GM23248 (cell line): ENCODE measurements at places on chromosomes 7 and 10.

- no peaks in the 10 kb centered on the region for H3K36me3 ChIP-seq
- DNase-seq, result peak; percentile 12
- no peaks in the 10 kb centered on the region for H3K27me3 ChIP-seq
- peaks cover 9% of the 10 kb centered on the region; the same call in 1 of the 2 replicates for H3K4me1 ChIP-seq
These were observed 36.3 kb upstream of the CDK6 start for GRCh38 chr7:92872701-92873100.

- DNase-seq, result peak; percentile 97
- no peak overlapping the region for H3K4me3 ChIP-seq
- H3K4me1 ChIP-seq, result peaks cover 40% of the 10 kb centered on the region
- H3K27ac ChIP-seq, result peak overlapping the region; percentile 48
These were observed 118.6 kb upstream of the BTBD16 start for GRCh38 chr10:122152544-122152943.

- DNase-seq, result peak; percentile 1
- H3K4me3 ChIP-seq, result no peak overlapping the region; the same call in 1 of the 2 replicates
- no peaks in the 10 kb centered on the region for H3K36me3 ChIP-seq
- H3K27ac ChIP-seq, result no peak overlapping the region; the same call in 1 of the 2 replicates
- no peaks in the 10 kb centered on the region for H3K27me3 ChIP-seq
These were observed 283.0 kb downstream of the ADK start for GRCh38 chr10:74433993-74434392.

DNA sequence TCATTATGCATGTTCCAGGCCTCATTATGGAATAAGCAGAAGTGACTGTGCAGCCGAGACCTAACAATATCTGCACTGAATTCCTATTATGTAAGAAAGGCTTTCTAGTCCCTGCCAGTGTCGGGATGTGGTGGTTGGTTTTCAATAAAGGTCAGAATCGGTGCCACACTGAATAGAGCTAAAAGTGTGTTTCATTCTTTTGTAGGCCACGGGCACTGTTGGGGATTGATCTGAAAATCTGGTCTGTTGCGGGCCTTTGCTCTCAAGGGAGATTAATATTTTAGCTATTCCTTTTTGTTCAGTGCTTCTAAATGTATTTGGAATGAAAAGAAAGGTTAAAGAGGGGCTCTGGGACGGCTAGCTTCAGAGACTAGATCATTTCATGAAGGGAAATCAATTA is 559.4 kb upstream of the GALNT17 start:
- no peaks in the 10 kb centered on the region for H3K27me3 ChIP-seq
- no peaks in the 10 kb centered on the region for H3K36me3 ChIP-seq
- no peak for DNase-seq
- H3K4me3 ChIP-seq, result no peak overlapping the region

- no peak for DNase-seq
- no peaks in the 10 kb centered on the region for H3K4me1 ChIP-seq
These were observed 45.7 kb downstream of the MINDY3 start for GRCh38 chr10:15814565-15814964.

- H3K4me1 ChIP-seq, result no peaks in the 10 kb centered on the region
- no peak overlapping the region for H3K4me3 ChIP-seq
- no peak for DNase-seq
- H3K27ac ChIP-seq, result no peak overlapping the region
- H3K36me3 ChIP-seq, result no peaks in the 10 kb centered on the region
- H3K27me3 ChIP-seq, result no peaks in the 10 kb centered on the region
These were observed 62.8 kb downstream of the MTPN start for GRCh38 chr7:135914346-135914745.

- H3K4me1 ChIP-seq, result no peaks in the 10 kb centered on the region
- DNase-seq, result no peak
- H3K4me3 ChIP-seq, result no peak overlapping the region
These were observed 66.8 kb downstream of the LANCL2 start for GRCh38 chr7:55431898-55432297.

GRCh38 chr7:138258197-138258559 is 181.9 kb downstream of the AKR1D1 start:
- no peak overlapping the region for H3K27ac ChIP-seq
- H3K27me3 ChIP-seq, result no peaks in the 10 kb centered on the region
- H3K4me1 ChIP-seq, result no peaks in the 10 kb centered on the region
- H3K36me3 ChIP-seq, result no peaks in the 10 kb centered on the region
- H3K4me3 ChIP-seq, result no peak overlapping the region

- peaks cover 17% of the 10 kb centered on the region for H3K27me3 ChIP-seq
- no peak overlapping the region for H3K27ac ChIP-seq
- no peak overlapping the region for H3K4me3 ChIP-seq
These were observed 5.5 kb upstream of the VWDE start for GRCh38 chr7:12409097-12409711.

DNA sequence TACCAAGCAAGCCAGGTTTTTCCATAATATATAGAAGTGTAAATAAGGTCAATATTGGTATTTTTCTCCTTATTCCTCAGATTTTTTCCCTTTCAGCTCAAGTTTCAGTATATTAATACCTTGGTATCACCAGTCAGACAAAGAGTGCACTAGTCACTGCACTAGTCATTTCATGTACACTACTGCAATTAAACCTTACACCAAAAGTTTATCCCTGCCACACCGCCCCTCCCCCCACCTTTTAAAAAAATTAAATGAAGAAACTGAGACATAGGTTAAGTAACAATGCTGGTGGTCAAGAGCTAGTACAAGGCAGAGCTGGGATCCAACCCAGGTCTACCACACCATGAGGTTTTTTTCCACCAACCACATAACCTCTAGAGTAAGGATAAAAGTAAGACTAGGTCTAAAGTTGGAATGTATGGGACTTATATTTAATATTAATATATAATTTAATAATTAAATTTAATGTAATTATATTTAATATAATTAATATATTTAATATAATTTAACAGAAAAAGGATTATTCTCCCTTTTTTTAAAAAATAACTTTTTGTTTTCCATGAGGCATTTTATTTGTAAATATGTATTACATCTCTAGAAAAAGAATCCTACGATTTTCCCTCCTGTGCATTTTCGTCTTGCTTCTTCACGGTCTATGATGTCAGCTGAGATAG is 68.5 kb downstream of the NT5C2 start:
- H3K27me3 ChIP-seq, result no peaks in the 10 kb centered on the region
- no peak overlapping the region for H3K27ac ChIP-seq
- peaks cover 24% of the 10 kb centered on the region for H3K4me1 ChIP-seq
- no peak for DNase-seq
- peaks cover 16% of the 10 kb centered on the region; the same call in 1 of the 2 replicates for H3K36me3 ChIP-seq
- no peak overlapping the region for H3K4me3 ChIP-seq

DNA sequence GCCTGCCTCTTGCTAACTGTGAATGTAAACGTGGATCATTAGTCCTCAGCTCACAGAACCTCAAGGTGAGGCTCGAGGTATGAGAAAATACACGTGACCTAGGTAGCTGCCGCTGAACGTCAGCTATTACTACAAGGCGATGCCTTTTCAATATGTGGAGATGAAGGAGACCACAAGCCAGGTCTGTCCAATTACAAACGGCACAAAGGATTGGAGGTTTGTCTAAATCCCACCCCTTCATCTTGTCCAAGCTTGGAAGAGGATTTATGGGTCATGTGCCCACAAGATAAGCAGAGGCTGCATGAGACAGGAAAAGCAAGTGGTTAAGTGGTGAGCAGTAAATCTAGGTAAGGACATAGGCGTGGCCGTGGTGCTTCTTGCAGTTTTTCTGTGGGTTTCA is 3.4 kb downstream of the H2BK1 start:
- DNase-seq, result no peak
- H3K4me3 ChIP-seq, result no peak overlapping the region
- H3K4me1 ChIP-seq, result no peaks in the 10 kb centered on the region
- H3K36me3 ChIP-seq, result no peaks in the 10 kb centered on the region
- H3K27ac ChIP-seq, result no peak overlapping the region
- peaks cover 22% of the 10 kb centered on the region for H3K27me3 ChIP-seq

GRCh38 chr7:55501611-55502010 is 70.7 kb downstream of the VOPP1 start:
- no peaks in the 10 kb centered on the region for H3K36me3 ChIP-seq
- DNase-seq, result no peak
- no peaks in the 10 kb centered on the region for H3K27me3 ChIP-seq

GRCh38 chr10:62373995-62374861 is at the start of gene ZNF365:
Gene ZNF365 (plus strand): TSS chr10:62374369. CDS start chr10:62376194, 1,825 bp downstream.
- no peak within 1 kb of the TSS for H3K27ac ChIP-seq
- H3K4me3 ChIP-seq, result peak within 1 kb of the TSS; percentile 76
- no peaks in the 10 kb centered on the region for H3K27me3 ChIP-seq
- H3K4me1 ChIP-seq, result no peaks in the 10 kb centered on the region
- peak; percentile 79 for DNase-seq

GRCh38 chr10:88983206-88983605 is 7.4 kb upstream of the FAS start:
- DNase-seq, result no peak
- no peak overlapping the region for H3K27ac ChIP-seq
- H3K27me3 ChIP-seq, result no peaks in the 10 kb centered on the region
- H3K4me1 ChIP-seq, result peaks cover 20% of the 10 kb centered on the region

- no peaks in the 10 kb centered on the region for H3K27me3 ChIP-seq
- no peaks in the 10 kb centered on the region for H3K36me3 ChIP-seq
- H3K27ac ChIP-seq, result no peak overlapping the region
- peaks cover 6% of the 10 kb centered on the region; the same call in 1 of the 2 replicates for H3K4me1 ChIP-seq
These were observed 149.8 kb upstream of the WNT16 start for GRCh38 chr7:121178869-121179497.

DNA sequence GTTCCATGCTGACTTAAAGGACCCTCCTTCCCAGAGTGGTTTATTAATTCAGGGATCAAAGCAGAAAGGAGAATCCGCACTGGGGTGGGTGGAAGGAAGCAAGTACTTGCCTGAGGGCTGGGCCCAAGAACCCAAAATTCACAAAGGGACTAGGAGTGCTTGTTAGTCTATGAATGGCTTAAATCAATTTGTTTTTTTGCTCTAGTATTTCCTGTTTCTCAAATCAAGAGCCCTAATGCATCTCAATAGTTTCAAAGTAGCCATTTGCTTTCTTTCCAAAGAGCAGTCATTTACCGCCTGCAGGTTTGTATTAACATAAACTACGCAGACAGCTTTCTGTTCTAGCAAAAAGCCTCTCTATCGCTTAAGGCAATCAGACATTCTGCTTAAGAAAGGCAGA is 44.2 kb upstream of the SLC35G1 start:
- H3K4me3 ChIP-seq, result no peak overlapping the region
- no peaks in the 10 kb centered on the region for H3K36me3 ChIP-seq
- H3K27ac ChIP-seq, result no peak overlapping the region
- H3K4me1 ChIP-seq, result no peaks in the 10 kb centered on the region
- H3K27me3 ChIP-seq, result peaks cover 13% of the 10 kb centered on the region

DNA sequence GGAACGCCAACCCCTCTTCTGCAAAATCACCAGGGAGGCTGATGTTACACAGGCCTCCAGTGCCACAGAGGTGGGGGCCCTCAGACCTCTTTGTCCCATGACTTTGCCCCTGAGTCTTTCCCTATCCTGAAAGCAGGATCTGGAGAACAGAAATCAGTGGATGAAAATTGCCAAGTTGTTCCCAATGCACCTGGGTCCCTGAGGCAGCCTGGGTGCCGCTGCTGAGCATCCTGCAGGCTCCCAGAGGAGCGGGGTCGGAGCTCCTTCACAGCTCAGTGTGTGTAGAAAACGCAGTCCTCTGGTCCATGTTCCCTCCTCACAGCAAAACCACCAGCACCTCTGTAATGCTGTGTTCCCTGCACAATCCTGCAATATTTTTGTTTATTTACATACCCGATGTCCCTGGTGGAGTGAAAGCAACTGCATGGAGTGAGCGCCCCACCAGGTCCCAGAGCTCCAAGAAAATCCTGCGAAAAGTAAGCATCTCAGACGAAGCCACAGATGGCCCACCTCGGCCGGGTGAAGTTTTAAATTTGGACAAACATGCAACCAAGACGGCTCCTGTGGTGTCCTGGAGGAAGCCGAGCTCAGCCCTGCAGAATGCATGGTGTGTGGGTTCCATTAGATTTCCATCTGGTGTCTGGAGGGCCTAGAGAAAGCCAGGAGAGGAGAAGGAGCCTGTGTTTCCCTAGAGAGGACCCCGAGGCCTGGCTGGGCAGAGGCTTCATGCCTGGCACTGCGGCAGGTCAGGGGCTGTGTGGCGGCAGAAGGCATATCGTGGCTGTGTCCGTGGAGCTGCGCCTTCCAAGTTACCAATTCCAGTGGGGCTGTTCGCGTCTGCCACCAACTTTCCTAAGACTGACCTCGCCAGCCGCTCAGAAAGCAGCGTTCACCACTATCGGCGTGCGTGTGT is 235.2 kb downstream of the WDR37 start:
- H3K27me3 ChIP-seq, result no peaks in the 10 kb centered on the region
- H3K27ac ChIP-seq, result no peak overlapping the region
- no peak for DNase-seq
- H3K36me3 ChIP-seq, result no peaks in the 10 kb centered on the region
- H3K4me1 ChIP-seq, result no peaks in the 10 kb centered on the region

DNA sequence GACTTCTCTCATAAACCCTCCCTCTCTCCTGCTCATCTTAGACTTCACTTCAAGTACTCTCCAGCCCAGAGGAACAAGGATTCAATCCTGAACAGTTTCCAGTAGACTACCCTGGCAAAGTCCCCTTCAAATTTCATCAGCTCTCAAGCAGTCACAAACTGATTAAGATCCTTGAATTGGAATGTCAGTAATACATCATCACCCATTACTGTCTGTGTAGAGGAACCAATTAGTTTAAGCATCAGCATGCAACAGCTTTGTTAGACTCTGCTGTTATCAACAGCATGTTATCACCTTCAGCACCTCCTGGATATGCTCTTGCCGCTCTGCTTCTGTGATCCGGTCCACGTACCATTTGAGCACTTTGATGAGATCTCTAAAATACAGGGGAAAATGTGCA is 307.0 kb upstream of the IMMP2L start:
- no peak overlapping the region for H3K4me3 ChIP-seq
- no peak overlapping the region for H3K27ac ChIP-seq
- DNase-seq, result no peak
- H3K36me3 ChIP-seq, result no peaks in the 10 kb centered on the region

GRCh38 chr7:111390000-111390399 is 172.3 kb downstream of the IMMP2L start:
- no peaks in the 10 kb centered on the region for H3K36me3 ChIP-seq
- no peak for DNase-seq
- H3K4me1 ChIP-seq, result peaks cover 14% of the 10 kb centered on the region
- H3K27me3 ChIP-seq, result no peaks in the 10 kb centered on the region
- H3K4me3 ChIP-seq, result no peak overlapping the region
- no peak overlapping the region for H3K27ac ChIP-seq

- H3K27me3 ChIP-seq, result no peaks in the 10 kb centered on the region
- no peaks in the 10 kb centered on the region for H3K4me1 ChIP-seq
- H3K27ac ChIP-seq, result no peak overlapping the region
- peak; percentile 2 for DNase-seq
- no peaks in the 10 kb centered on the region for H3K36me3 ChIP-seq
These were observed 57.8 kb downstream of the PHYHIPL start for GRCh38 chr10:59234194-59234593.

DNA sequence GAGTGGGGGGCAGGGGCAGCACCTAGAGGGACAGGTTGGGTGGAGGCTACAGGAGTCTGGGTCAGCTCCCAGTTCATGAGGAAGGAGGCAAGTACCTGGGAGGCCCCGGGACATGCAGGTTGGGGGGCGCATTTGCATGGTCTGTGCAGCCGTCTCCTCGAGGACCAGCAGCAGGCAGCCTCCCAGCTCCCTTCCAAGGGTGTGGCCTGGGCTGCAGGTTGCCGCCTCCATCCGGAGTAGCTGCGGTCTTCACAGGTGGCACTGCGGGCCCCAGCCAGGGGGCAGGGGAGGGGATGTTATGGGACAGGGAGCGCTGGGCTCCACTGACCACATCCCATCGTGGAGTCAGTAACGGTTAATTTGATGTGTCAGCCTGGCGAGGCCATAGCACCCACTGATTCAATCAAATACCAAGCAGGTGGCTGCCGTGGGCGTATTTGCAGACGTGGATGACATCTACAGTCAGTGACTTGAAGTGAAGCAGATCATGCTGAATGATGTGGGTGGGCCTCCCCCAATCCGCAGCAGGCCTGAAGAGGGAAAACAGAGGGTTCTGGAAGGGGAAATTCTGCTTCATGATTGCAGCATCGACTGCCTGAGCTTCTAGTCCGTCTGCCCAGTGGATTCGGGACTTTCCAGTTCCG is 81.6 kb downstream of the PRKAG2 start:
- H3K27ac ChIP-seq, result no peak overlapping the region
- no peak for DNase-seq
- no peaks in the 10 kb centered on the region for H3K36me3 ChIP-seq
